ENCODE measurements at places on chromosomes 7 and 10.

DNA sequence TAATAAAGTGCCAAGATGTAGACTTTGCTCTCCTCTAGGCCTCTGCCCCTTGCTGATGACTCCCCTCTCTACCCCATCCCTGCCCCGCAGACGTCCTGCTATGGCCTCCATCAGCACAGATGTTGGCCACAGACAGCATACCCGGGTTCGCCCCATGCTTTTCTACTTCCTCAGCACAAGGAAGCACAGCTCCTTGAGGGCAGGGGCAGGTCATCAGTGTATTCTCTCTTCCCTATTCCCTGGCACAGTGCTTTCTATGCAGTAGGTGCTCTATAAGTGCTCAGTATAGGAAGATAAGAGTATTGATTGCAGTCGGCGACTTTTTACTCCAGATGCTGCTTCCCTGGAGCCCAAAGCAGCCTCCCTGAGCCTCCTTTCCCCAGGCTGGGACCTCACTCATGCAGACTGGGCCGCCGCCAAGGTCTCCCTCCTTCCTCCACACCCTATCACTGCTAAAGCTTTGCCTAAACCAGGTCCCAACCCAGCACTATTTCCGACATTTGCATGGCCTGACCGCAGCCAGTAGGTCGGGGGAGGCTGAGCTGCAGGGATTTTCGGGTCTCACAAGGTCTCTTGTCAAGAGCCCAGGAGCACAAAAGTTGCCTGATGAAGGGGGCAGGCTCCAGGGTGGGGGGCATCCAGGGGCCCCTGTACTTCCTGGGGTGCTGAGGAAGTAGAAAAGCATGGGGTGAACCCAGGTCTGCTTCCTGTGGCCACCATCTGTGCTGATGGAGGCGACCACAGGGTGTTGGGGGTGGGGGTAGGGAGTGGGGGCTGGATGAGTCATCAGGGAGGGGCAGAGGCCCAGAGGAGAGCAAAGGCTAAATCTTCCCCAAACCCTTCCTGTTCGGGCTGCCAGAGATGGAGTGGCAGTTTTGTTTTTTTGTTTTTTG is 8.0 kb downstream of the CALHM3 start:
- peak; percentile 35 for DNase-seq

DNA sequence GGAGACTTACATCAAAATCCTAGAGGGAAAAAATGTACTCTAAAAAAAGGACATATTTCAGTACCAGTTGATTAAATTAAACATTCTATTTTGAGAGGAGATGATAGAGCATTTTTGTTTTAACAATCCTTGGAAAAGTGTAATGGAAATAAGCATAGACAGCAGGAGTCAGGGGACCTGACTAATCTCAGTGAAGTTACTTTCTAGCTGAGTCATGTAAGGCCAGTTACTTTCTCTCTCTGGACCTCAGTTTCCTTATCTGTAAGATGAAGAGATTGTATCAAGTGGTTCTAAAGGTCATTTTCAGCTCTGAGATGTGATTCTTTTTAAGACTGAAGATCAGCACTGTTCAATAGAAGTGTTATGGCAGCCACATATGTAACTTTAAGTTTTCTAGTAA is 44.1 kb downstream of the VTI1A start:
- DNase-seq = no peak

DNA sequence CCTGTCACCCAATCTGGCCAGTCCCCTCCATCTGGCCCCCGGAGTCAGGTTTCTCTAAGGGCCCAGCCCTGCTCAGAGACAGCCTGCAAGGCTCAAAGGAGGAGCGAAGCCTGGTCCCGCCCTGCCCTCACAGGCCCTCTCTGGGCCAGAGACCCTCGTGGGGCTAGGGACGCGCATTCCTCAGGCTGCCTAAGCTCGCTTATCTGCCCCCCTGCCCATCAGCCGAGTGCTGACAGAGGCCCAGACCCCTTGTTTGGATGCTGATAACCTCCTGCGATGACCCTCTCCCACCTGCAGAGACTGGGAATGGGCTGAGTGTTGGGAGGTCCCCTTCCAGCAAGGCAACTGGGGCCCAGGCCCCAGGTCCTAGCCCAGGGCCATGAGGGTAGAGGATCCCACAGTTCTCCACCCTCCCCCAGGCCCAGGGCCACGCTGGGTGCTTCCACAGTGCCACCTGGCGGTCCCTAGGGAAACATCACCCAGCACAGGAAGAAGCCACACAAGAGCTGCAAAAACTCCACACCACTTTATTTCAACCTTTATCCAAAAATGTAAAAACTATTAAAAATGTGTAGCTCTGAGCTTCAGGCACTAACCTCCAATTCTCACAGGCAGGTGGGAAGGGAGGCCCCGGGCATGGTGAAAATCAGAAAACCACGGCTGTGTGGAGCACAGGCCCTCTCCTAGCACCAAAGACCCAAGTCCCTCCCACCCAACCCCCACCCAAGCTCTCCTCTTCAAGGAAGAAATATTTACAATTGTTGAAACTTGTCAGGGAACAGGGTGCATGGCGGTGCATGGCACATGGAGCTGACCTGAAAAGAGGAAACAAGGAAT is 2.2 kb downstream of the NPM3 start:
- DNase-seq = peak; percentile 13

DNA sequence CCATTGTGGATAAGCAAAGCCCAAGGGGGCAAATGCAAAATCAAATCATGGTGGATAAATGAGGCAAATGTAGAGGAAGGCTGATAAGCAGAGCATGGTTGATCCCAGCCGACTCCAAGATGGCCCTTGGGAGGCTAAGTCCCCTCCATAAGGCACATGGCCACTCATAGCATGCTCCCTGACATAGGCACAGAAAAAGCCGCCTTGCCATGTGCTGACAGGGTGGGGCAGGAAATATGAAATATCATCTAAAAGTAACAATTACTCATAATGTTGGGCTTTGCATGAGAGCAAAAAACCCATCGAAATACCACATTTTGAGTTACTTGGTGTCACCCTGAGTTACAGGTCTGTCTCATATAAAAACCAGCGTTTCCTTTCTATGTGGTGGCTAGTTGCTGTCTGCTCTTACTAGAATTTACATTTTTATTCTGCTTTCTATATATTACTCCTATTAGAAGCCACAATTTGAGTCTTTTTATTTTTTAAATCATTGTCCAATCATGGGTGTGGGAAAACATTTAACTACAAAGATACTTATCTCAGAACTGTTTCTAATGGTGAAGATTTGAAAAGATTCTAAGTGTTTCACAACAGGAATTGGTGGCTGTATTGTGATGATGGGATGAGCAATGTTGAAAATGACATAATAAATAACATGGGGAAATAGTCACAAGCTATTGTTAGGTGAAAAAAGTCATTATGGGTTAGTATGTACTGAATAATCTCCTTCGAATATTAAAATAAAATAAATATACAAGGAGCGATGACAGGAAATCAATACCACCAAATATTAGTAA is 102.7 kb downstream of the CUBN start:
- peak; percentile 38 for DNase-seq

Data from activated CD8-positive, alpha-beta memory T cell treated with anti-CD3 and anti-CD28 coated beads for 1 hour (primary cell).